Activated naive CD8-positive, alpha-beta T cell treated with anti-CD3 and anti-CD28 coated beads for 36 hours (primary cell): ENCODE measurements at places on chromosomes 1 and 21.

GRCh38 chr1:197862221-197862620 is 40.2 kb upstream of the C1orf53 start:
- no peak for DNase-seq

GRCh38 chr1:198638894-198639635 is at the start of gene PTPRC:
Gene PTPRC (plus strand): TSS chr1:198639040. CDS start chr1:198639269, 229 bp downstream.
- no peak for DNase-seq

GRCh38 chr1:21260405-21261125 is 29.7 kb downstream of the ECE1 start:
- DNase-seq: no peak

- DNase-seq: no peak
These were observed 103.9 kb upstream of the CCDC190 start for GRCh38 chr1:162964901-162965300.

- DNase-seq: no peak
These were observed 3.3 kb downstream of the CASZ1 start for GRCh38 chr1:10793129-10793651.

DNA sequence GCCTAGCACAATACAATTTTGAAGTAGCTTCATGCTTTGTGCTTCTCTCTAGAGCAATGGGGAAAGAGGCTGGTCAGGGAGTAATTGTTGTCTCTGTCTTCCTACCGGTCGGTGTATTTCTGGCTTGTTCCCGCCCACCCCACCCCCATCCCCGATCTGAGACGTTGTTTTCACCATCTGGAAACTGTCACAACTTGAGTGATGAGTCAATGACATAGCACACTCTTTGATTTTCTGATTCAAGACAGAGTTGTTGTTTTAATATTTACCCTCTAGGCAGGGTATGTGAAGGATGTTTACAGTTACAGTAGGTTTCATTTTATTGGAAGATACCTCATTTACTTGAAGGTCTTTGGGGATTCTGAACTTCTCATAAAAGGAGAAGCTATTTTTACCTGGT is 7.0 kb downstream of the IL12RB2 start:
- DNase-seq: no peak

DNA sequence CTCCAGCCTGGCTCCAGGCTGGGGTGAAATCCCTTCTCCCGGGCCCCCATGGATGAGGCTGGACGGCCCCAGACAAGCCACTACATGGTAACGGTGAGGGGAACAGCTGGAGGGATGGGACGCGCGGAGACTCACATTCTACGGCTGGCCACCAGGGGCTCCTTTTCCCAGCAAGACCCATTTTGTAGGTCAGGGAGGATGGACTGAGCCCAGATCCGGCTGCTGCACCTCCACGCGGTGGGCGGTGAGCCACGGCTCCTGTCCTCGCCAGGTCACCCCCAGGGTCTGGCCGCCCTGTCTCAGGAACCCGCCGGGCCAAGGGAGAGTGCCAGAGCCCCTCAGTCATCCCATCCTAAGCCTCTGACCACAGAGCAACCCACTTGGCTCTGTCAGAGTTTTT is 75.0 kb upstream of the ACTRT2 start:
- DNase-seq: no peak

- no peak for DNase-seq
These were observed 142.5 kb downstream of the USP25 start for GRCh38 chr21:15872236-15872635.

- no peak for DNase-seq
These were observed 103.8 kb downstream of the PCBP3 start for GRCh38 chr21:45747233-45747766.

DNA sequence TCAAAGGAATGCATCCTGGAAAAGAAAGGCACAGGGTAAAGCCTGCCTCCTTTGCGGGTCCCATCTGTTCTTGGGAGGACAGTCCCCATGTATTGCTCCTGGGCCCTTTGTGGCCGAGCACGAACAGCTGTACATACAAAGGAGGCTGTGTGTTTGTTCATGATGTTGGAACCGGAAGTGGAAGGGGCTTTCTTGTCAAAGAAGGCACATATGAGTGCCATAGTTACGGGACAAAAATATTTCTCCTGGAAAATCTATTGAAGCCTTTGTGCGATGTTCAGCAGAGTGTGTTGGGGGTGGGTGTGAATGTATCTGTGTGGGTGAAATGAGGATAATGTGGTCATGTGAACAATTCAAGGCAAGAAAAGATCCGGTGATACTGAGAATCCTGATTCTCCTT is 297.6 kb downstream of the DISC1 start:
- DNase-seq: no peak

DNA sequence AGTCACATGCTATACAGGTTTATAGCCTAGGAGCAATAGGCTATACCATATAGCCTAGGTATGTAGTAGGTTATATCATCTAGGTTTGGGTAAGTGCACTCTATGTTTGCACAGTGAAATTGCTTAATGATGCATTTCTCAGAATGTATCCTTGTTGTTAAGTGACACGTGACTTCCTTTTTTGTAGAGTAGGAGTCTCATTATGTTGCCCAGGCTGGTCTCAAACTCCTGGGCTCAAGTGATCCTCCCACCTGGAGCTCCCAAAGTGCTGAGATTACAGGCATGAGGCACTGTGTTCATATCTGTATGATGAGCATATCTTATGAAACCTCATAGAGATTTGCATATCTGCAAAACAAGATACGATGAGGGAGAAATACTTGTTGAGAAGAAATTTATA is 13.8 kb upstream of the ABCB10 start:
- no peak for DNase-seq

DNA sequence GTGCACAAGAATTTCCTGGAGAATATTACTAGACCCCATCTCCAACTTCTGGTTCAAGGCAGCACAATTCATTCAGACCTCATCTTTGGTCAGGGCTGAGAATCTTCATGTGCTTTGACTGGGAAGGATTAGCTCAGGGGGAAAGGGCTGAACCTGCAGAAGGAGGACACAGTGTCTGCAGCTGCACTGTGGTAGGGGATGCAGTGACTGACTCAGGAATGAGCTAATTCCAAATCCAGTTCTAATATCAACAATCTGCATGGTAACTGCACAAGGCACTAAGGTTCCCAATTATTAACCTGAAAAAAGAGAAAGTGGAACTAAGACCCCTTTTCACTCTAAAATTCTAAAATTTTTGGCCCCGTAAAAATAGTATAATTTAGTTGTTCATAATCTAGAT is 31.6 kb downstream of the TTLL7 start:
- DNase-seq: no peak

DNA sequence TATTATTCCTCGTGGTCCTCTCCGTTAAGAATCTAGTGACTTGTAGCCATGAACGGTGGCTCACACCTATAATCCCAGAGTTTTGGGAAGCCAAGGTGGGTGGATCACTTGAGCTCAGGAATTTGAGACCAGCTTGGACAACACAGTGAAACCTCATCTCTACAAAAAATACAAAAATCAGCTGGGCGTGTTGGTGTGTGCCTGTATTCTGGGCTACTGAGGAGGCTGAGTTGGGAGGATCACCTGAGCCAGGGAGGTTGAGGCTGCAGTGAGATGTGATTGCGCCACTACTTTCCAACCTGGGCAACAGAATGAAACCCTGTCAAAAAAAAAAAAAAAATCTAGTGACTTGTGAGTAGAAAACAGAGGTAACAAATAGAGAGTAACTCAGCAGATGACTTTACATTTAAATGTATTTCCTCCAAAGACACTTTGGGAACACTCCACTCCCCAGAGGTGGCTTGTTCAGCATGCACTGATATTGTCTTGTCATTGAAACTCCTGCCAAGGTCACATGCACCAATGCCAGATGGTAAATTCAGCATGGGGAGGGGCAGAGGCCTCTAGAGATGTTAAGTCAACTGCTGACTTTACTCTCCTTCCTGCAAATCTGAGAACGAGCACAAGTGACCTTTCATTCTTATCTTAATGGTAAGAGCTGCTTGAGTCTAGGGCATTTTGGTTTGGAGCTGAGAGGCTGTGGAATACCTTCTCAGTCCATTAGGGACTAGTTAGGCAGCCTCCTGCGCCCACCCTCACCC is 24.9 kb downstream of the CCDC185 start:
- DNase-seq: no peak

DNA sequence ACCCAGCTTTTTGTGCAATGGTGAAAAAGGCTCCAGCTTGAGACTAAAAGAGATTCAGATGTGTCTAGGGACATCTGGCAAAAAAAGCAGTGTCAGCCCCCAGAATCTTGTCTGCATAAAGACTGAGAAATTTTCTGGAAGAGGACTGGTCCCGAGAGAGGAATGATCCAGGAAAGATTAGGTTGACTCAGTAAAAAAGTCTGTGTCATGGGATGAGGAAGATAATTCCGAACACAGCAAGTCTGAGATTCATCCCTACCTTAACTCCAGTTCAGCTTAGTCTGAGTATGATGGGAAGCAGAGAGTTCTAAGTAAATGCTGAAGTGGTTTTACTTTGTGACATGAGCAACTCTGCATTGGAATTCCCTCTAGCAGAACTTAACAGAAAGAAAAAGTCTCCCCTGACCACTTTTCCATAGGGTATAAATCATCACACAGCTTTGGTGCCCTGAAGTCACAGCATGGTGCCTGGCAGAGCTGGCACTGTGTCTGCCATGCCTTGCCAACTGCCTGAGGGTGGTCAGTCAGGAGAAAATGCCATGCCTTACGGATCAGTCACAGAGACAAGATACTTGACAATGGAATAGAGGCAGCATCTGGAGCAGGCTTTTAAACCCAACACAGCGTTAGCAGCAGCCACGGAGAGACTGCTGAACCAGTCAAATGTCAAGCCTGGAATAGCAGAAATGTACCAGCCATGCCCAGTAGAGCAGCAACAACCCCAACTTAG is 153.4 kb downstream of the ZC3H11B start:
- DNase-seq: no peak

GRCh38 chr1:114470681-114471080 is 40.3 kb downstream of the TRIM33 start:
- DNase-seq: no peak

- DNase-seq: peak; percentile 16
These were observed at the start of gene MTARC2 for GRCh38 chr1:220748089-220748934. Gene MTARC2 (plus strand): TSS chr1:220748322. CDS start chr1:220748532, 210 bp downstream.

DNA sequence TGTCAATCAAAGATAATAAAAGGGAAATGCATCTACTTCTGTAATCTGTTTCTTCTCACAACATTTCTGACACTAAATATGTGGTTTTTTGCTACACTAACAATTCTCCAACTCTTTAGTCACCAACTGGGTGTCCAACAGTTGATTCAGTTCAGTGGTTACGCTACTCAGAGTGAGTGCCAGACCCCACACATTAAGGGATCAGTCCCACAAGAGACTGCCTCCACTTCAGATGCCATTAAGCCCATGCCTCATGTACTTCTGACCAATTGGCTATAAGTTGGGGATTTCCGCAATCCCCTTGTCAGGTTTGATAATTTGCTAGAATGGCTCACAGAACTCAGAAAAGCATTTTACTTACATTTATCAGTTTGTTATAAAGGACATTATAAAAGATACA is 28.4 kb downstream of the RNF2 start:
- DNase-seq: no peak
